ENCODE measurements at places on chromosomes 5 and 9. TPM values are rescaled to one million over a fixed set of nuclear protein-coding genes. Genes with fewer than 3 reads are reported as not detected.

Gene ANKRD18B
- total RNA-seq = 1.1 TPM

Gene SLC4A9
- not detected for total RNA-seq

Gene BRD9
- 42.8 TPM for total RNA-seq

Gene FOXD4L4
- 0.57 TPM for total RNA-seq

Gene SLIT3
- total RNA-seq = 29.6 TPM

Gene PRRT1B
- total RNA-seq = 5.5 TPM

DNA sequence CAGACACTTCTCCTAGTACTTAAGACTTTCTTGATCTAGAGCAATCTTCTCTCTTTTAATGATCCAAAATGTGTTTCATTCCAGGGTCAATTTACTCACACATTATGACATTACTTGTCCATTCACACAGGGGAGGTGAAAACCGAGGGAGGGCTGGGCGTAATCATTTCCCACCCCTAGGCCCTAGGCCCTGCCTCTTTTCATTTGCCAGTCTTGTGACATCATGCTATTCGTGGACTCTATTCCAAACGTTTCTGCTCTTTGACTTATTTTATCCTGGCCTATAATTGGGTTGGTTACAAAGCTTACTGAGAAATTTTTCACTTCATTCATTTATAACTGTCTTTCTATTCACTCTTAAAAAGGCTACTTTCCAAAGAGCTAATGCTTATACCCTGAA is 2.4 kb downstream of the DCAF12 start:
- no peak for DNase-seq

DNA sequence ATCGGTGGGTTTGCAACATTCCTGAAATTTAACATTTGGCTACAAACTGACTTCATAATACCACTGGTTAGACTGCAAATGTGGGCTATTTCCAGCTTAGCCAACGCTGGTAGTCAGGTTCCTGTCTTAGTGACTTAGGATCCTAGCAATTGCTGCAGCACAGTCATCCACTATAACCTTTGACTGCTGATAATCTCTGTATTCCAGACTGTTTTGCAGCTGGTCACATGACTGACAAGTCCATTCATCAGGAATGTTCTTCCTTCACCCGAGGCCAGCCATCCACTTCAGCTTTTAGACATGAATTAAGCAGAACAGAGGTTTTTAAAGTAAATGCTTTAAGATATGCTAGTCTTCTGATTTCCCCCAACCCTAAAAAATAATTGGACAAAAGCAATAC is 425.9 kb upstream of the MPDZ start:
- DNase-seq = no peak
